ENCODE measurements at places on chromosomes 1 and 21. TPM values are rescaled to one million over a fixed set of nuclear protein-coding genes. Genes with fewer than 3 reads are reported as not detected.
A peak's percentile ranks its signal among the peaks of the same experiment; 100 is the strongest.

ILF2 gene
- polyA plus RNA-seq, result 204 TPM

DNA sequence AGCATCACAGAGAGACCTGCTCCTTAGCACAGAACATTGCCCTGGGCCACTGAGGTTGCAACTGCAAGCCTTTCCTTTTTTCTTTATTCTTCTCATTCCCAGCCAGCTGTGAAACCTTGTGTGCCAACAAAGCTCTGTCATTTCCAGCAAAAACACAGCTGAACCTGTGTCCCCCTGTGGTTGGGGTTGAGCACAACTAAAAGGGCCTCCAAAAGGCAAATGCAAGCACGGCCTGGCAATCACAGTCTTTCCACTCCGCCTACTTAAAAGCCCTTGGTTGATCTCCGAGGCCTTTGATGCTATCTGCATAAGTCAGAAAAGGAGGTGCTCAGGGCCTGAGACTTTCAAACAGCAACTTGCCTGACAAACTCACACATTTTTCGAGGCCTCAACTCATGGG is 32.7 kb downstream of the SUSD4 start:
- DNase-seq, result peak; percentile 7

- no peak for DNase-seq
Observed at GRCh38 chr1:66355756-66356155, 178.2 kb upstream of the SGIP1 start.

- no peak for DNase-seq
Observed at GRCh38 chr1:101769520-101769919, 227.2 kb downstream of the OLFM3 start.

PRAMEF13 gene
- not detected for polyA plus RNA-seq

GRCh38 chr1:85449356-85449755 is 15.6 kb downstream of the DDAH1 start:
- no peak for DNase-seq

DNA sequence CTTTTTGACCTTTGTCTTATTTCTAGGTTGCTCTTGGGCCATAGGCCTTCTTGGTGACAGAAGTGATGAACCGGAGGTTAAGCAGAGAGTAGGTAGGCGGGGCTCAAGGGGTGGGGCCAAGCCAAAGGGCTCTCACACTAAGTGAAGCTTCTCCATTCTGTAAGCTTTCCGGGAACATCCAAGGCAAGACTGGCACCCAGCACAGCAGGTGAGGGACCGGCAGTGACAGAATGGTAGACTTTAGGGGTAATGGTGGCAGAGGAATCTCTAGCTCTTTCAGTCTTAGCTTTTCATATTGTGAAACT is at the start of gene TNFAIP8L2:
TSS of gene TNFAIP8L2 (plus strand) at position 135 of the 305 bp plus-strand sequence. CDS start 2,049 bp downstream, outside the sequence.
- DNase-seq, result peak; percentile 38

ST6GALNAC5 gene
- 2.7 TPM for polyA plus RNA-seq

ERICH3 gene
- polyA plus RNA-seq, result 0.23 TPM

DNA sequence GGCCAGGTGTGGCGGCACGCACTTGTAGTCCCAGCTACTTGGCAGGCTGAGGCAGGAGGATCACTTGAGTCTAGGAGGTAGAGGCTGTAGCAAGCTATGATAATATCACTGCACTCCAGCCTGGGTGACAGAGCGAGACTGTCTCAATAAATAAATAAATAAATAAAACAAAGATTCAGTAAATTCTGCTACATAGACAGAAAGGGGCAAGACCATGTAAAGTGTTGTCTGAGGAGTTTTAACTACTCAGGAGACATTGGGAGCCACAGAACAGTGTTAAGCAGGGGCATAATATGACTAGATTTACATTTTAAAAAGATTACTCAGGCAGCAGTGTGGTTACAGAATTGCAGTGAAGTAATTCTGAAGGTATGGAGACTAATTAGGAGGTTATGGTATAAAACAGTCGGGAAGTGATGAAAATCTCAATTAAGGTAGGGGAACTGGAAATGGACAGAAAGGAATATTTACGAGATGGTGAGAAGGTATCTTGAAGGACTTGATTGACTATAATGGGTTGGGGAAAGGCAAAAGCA is 94.7 kb downstream of the ATP1B1 start:
- no peak for DNase-seq

DNA sequence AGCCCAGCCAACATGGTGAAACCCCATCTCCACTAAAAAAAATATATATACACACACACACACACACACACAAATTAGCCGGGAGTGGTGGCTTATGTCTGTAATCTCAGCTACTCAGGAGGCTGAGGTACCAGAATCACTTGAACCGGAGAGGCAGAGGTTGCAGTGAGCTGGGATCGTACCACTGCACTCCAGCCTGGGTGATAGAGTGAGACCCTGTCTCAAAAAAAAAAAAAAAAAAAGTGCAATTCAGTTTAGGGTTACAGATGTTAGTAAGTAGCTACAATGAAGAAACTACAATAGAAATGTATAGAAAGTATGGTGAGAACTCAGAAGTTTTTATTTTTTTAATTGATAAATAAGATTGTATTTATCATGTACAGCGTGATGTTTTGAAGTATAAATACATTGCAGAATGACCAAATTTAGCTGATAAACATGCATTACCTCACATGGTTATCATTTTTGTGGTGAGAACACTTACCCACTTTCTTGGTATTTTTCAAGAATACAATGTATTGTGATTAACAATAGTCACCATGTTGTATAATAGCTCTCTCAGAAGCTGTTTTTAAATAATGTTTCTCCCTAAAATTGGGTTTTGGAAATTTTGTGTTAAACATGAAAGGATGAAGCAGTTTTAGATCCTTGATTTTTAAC is 17.9 kb downstream of the KDM1A start:
- DNase-seq, result no peak

GRCh38 chr21:45517249-45518065 is 24.8 kb downstream of the SLC19A1 start:
- DNase-seq, result no peak

- DNase-seq, result peak; percentile 60
Observed at GRCh38 chr1:237219751-237220642, 178.0 kb downstream of the RYR2 start.

GRCh38 chr1:168752171-168752832 is 23.3 kb upstream of the DPT start:
- peak; percentile 34 for DNase-seq

DNA sequence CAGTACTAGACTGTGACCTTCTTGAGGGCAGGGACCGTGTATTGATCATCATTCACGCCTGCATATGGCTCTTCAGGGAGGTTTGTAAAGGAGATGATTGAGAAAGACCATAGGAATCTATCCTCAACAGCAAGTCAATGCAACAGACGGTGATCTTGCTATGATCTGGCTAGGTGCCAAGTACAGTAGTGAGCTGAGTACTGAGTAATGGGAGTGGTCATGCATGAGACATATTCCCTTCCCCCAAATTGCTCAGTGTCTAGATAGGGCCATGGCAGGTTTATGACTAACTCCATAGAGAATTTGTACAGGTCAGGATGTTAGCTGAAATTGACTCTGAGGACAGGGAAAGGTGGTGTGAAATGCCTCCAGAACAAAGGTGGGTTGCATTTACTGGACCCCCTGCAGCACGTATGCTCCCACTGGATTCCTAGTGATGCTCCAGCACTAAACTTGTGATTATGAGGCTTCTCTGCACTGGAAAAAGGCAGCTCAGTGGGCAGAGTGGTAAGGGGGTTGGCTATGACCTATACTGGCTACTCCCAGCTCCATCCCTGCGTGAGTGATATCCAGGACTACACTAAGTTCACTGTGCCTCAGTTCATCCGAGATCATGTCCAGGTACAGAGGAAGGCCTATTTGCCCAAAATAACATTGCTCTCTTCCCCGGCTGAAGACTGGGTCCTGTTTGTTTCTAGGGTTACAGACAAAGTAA is 37.2 kb downstream of the KCNJ6 start:
- DNase-seq, result peak; percentile 87

UTS2 gene
- polyA plus RNA-seq, result not detected

UBE2U gene
- polyA plus RNA-seq, result not detected

- no peak for DNase-seq
Observed at GRCh38 chr1:223844787-223845036, 1.0 kb downstream of the TP53BP2 start.

- DNase-seq, result no peak
Observed at GRCh38 chr21:26691416-26691815, 118.3 kb upstream of the CYYR1 start.

- DNase-seq, result no peak
Observed at GRCh38 chr1:20439282-20439681, 46.7 kb downstream of the CAMK2N1 start.

DNA sequence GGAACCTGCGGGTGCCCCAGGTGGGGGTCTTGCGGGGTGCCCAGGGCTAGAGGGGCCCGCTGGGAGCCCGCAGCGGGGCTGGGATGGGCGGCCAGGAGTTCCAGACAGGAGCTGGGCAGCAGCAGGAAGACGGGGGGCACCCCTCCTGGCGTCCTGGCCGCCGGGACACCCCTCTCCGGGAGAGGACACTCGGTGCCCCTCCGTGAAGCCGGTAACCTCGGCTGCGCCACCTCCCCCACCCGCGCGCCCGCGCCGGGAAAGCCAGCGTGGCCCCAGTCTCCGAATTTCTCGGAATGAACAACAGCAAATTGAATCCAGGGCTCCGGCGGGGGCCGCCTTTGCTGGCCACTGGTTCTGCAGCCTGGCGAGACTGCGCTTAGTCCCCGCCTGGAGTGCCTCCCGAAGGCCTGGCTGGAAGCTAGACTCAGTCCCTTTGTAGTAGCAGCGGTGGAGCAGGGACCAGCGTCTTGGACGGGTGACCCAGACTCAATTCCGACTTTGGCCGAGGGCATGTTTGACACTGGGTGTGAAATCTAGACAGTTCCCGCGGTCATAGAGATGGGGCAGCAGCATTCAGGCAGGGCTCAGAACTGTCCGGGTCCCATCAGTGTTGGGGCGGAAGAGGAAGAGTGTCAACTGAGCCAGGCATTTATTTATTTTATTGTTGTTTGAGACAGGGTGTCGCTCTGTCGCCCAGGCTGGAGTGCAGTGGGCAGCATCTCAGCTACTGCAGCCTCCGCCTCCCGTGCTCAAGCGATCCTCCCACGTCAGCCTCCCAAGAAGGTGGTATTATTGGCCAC is 773 bp downstream of the IFNGR2 start:
- no peak for DNase-seq

TSTD1 gene
- 25.8 TPM for polyA plus RNA-seq

DNA sequence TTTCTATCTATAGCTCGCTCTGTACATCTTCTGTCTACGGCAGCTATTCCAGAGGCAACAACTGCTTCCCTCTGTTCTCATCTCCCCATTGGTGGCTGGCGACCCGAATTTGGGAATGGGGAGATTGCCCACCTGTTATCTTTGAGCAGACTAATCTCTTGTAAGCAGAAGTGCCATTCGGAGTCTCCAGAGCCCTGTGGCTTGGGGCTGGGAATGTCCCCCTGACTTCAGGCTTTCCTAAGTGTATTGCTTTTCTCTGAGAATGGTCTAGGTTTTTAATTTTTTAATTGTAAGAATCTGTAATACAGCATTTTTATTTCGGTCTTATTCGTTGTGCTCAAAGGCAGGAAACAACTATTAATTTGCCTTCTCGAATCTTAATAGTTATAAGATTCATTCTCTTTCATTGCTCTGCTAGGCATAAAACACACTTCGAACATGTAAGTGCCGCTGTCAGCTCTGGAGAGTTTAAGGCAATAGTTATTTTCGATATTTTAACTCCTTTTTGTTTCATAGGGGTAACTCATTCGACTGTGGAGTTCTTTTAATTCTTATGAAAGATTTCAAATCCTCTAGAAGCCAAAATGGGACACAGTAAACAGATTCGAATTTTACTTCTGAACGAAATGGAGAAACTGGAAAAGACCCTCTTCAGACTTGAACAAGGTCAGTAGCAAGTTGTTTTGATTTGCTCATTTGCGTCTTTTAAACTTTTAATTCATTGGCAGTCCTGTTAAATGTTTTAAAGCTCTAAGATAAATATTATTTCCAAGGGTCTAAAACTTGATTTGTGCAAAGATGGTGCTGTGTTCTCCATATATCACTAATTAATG is 514 bp downstream of the AGL start:
- DNase-seq, result no peak

- no peak for DNase-seq
Observed at GRCh38 chr1:40890771-40891170, 28.6 kb upstream of the CITED4 start.

- DNase-seq, result no peak
Observed at GRCh38 chr1:111600886-111601386, 18.7 kb upstream of the RAP1A start.

DENND4B gene
- 18.7 TPM for polyA plus RNA-seq

DNA sequence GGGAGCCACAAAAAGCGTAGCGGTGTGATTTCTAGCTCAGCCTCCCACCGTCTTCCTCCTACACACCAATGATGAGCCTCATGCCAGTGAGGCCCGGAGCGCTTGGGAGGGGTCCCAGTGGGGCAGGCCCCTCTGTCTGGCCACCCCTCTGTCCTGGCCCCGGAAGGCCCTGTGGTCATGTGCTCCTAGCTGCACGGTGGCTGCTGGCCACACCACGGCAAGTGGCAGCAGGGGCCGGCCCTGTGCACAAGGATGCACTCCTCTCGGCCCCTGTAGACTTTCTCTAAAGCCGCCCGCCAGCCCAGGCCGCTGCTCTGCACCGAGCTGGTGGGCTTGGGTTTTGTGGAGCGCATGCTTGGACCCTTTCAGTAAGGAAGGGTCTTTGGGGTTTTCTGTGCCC is 53.6 kb downstream of the KCNAB2 start:
- no peak for DNase-seq

YBEY gene
- 23.3 TPM for polyA plus RNA-seq

DNA sequence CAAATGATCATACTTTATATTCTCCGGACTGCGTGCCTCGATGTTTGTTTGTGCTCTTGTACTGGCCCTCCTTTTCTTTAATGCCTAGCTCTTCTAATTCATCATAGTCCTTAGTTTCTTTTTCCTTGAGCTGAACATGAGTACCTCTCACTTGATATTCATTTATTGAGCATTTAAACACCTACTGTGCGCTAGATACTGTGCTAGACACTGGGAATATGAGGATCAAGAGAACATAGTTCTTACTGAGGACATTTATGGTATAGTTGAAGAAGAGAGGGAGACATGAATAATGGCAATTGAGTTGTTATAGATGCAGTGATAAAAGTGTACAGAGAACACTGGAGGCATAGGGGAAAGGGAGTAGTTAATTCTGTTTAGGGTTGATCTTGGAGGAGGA is 22.0 kb downstream of the SUCO start:
- DNase-seq, result no peak

DNA sequence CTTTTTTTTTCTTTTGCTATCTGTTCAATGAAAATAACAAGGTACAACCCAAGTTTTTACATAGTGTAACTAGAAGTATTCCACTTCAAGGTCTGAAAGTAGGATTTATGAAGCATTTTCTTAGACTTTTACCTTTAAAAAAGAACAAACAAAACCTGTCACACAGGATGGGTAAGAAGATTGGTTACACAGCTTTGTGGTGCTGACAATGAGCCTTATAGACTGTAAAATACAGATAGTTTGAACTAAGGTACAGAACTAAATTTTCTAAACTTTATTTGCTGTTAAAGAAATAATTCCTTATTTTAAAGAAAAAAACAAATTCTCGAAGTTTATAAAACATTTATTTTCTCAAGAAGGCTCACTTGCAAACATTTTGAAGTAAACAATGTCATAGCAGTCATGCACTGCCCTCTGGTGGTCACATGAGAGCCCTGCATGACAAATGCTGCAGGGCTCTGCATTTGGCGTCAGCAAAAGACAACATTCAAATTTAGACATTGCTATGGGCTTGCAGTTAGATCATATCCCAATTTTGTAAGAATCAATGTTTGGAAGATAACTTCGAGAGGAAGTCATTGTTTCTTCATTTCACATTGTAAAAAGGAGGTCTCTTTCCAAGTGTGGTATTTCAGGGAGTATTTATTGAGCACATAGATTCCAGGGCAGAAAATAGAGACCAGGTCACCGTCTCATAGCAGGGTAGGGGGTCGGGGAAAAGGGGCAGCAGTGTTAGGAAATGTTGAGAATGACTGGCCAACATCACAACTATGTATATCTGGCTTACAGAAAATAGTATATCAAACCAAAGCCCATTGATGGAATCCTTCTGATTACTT is 115.3 kb upstream of the FMN2 start:
- peak; percentile 64 for DNase-seq
